ENCODE measurements at places on chromosomes 5 and 9.

DNA sequence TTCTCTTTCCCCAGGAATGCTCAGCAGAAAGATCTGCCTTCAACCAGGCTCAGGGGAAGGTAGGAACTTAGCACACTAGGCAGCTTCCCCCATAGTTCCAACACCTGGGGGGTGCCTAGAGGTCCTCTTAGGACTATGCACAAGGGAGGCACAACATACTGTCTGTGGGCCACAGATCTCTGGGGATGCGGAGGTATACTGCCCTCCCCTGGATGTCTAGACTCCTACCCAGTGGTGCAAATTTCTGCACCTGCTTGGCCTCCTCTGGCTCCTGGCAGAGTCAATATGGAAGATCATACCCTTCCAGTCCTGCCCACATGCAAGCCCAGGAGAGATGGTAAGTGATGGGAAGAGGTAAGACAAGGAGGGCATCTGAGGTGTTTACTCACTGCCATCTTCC, 247.5 kb upstream of the DAPK1 start:
- no peak for DNase-seq

DNA sequence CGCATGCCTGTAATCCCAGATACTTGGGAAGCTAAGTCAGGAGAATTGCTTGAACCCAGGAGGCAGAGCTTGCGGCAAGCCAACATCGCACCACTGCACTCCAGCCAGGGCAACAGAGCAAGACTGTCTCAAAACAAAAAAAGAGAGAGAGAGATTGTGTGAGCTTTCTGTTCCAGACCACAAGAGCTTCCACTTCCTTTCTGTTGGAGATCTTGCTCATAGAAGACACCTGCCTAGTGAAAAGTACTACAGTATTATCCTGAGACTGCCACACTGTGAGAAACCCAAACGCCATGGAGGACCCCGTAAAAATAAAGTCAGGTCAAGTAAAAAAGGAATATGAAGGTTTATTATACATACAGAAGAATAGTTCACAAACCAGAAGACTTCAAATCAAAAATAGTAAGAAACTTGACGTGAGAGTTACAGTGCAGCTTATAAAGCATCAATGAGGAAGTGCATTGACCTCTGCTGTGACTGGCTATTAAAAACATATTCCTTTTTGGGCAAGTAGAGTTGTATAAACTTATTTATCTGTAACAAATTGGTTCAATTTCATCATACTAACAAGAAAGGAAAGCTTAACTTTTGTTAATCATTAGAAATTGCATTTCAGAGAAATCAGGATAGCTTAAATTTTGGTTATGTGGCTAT, 4.3 kb upstream of the EMB start:
- DNase-seq, result peak; percentile 10

DNA sequence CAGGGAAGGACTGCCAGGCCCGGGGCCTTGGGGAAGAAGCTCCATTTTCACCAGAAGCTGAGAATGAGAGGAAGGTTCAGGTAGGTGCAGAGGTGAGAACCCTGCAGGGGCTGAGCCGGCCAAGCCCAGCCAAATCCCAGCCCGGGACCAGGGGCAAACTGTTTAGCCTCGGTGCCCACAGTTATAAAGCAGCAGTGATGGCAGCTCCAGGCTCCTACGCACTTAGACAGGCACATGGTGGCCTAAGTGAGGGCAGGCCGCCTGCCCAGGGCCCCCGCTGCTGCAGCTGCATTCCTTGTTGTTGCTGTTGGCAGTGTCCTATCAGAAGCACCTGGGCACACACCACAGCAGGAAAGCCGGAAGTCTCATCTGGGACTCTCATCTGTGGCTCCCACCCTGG, 159.9 kb upstream of the FOXD4L5 start:
- no peak for DNase-seq

DNA sequence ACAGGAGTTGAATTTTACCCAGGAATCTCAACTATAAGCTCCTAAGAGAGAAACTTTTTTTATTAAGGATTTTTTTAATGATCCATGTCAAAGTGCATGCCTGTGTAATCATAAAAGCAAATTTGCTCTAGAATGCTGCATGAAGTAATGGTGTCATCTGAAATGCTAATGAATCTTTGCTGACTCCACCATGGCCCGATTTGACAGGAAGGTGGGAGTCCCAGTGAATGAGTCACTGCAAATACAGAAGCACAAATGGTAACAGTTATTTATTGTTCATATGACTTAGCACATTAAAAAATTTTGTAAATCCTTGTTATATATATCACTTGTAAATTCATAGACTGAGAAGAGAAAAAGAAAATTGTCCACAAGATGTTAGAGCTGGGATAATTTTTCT, 341.3 kb downstream of the RASEF start:
- DNase-seq, result no peak

DNA sequence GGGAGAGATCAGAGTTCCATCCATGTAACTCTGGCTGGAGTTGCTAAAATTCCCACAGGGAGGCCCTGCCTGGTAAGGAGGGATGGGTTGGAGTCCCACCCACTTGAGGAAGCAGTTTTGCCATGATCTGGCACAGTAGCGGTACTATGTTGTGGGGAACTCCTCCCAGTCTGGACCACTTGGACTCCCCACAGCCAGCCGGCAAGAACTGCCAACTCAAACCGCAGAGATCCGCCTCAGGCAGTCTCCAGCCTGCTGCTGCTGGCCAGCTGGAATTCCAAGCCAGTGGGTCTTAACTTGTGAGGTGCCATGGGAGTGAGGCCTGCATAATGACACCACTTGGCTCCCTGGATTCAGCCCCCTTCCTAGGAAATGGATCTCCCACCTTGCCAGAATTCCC, 151.9 kb downstream of the NDUFS4 start:
- no peak for DNase-seq

Data from stimulated activated CD4-positive, alpha-beta T cell treated with anti-CD3 and anti-CD28 coated beads, Interleukin-1b, Interleukin-23, amount 100 ng/mL, for 1 hour (primary cell).